ENCODE measurements at places on chromosomes 12 and 14.

- DNase-seq: no peak
Observed at GRCh38 chr12:19251481-19252132, 122.1 kb downstream of the PLEKHA5 start.

DNA sequence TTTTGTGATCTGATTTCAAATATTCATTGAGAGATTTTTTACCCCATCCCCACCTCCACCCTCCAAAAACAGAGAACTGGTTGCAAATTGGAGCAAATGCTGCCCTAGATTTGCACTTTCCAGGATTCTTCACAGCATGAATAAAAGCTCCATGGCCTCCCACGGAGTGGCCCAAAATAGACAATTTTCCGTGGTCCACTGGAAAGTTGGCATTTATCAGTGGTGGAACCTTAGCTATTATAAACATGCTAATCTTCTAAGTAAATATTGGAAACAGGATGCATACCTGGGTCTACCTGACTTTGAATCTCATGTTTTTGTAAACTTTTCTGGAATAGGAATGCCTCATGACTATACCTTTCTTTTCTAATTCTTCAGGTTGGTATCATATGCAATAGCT, 123.9 kb downstream of the SLC16A7 start:
- DNase-seq: no peak

GRCh38 chr12:131943876-131944275, 5.9 kb upstream of the EP400 start:
- no peak for DNase-seq

DNA sequence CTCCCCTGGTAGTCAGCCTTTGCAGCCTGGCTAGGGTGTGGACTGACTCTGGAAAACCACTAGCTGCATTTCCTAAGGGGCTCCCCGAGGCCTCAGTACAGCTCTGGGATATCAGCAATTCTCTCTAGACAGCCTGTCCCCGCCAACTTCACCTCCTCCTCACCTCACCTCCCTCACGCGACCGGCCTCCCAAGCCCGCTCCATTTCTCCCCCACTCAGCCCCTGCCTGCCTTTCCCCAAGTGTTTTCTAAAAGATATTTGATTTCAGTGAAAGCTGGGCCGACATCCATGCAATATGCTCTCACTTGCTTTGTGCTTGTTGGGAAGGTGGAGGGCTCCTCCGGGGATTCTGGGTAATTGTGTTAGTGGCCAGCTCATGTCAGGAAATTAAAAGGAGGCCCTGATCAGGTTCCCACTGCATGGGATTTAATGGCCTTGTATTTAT, 91.8 kb downstream of the ESRRB start:
- DNase-seq: no peak

GRCh38 chr14:104975481-104976197, 2.5 kb downstream of the AHNAK2 start:
- DNase-seq: peak; percentile 8

GRCh38 chr14:51554339-51554920, 97.3 kb upstream of the FRMD6 start:
- DNase-seq: no peak

- no peak for DNase-seq
Observed at GRCh38 chr14:24388474-24389179, 10.2 kb upstream of the NYNRIN start.

DNA sequence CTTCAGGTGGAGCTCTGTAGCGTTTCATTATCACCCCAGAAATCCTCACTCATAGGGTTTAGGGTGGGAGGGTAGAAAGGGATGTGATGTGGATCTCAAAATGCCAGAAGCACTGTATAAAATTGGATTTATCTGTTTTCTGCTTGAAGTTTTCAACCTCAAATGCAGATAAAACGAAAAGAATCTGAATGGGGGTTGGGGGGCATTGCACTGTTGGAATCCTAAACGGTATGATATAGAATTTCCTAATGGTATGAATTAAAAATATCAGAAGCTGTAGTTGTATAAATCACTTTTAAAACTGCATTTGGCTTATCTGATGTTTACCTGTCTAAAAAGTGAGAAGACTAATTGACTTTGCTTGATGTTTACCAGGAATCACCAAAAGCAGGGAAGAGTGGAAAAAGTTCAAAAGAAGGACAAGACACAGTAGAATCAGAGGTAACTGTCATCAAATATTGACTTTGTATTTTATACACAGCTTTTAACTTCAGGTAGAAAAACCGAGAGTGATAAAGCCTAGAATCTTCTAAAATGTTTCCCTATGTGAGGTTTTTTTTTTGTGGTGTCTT, 1.1 kb downstream of the PPP2R5C start:
- no peak for DNase-seq

DNA sequence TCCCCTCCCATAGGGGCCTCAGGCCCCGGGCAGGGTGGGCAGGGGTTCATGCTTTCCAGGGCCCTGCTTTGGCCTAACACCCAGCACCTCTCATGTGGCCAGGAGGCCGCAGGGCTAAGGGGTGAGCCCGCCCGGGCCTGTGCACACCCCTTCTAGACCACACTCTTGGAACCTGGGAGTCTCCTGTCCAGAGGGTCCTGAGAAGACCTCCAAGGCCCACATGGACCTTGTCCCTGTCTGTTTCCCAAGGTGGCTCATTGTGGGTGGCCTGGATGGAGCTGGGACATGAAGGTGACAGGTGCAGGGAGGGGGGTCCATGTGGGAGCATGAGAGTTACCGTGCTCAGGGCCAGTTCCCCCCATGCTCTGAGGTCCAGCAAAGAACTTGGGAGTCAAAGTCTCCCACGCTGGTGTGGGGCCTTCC, 11.6 kb downstream of the DLK1 start:
- DNase-seq: no peak

DNA sequence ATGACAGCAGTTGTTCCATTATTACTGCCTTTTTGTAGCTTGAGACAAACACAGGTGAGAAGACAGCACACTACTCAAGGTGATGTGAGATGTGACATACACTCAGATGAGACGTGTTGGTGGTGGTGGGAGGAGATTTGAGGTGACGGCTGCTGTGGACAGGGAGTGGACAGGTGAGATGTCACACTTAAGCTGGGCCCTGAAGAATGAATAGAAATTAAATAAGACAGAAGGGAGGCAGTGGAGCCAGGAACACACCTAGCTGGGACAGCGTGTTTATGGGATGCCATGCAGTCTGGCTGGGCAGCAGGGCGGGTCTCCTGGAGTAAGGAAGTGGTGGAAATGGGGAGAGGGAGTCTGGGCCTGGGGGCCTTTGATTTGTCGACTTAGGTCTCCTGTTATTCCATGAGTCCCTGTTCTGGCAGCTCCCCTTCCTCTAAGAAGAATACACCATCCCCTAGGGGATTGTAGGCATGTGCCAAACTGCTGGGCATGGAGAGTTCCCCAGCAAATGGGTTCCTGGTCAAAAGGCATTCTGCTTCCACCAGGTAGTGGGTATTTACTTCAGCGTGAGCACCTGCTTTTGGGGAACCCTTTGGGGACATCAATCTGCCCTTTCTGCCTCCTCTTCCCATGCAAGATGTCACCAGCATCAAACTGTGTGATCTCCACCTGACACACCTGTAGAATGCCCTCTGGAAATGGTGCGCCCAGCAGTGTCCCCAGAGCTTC, 71.2 kb upstream of the ESRRB start:
- DNase-seq: no peak

DNA sequence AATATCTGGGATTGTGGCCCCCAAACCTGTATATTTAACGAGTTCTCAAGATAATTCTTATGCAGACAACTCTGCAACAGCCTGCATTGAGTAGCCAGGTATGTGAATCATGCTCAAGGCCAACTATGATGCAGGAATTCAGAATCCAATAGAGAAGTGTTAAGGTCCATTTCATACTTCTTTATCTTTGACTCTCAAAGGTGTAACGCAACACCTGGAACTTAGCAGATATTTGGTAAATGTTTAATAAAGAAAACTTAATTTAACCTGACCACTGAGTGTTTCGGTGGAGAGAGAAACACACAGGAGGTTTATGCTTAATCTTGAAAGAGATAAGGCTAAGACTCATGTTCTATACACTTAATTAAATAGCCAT, 156.5 kb upstream of the PLEKHG7 start:
- DNase-seq: no peak

All from CD4-positive, alpha-beta T cell treated with Interleukin-21 for 1 hour (primary cell).